Activated gamma-delta T cell treated with anti-CD3 and anti-CD28 coated beads, Interleukin-2, amount 50 U/mL, for 16 hours (primary cell): ENCODE measurements at places on chromosomes 16 and 17.

DNA sequence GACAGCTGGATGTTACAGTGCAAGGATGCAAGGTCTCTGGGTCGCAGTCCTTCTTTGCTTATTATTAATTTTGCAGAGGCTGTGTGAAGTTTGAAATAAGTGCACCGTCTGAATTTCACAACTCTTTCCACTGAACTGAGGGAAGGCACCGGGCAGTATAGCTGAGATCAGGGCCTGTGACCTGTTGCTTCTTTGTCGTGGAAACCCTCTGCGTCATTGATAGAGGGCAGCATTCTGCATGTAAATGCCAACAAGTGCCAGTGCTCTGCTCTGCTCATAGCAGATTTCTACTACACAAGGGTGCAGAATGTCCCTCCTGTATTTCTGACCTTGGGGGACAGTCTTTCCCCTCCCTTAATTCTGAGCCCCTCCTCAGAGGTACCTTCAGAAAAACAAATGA is 26.0 kb downstream of the CD300LF start:
- no peak for DNase-seq

DNA sequence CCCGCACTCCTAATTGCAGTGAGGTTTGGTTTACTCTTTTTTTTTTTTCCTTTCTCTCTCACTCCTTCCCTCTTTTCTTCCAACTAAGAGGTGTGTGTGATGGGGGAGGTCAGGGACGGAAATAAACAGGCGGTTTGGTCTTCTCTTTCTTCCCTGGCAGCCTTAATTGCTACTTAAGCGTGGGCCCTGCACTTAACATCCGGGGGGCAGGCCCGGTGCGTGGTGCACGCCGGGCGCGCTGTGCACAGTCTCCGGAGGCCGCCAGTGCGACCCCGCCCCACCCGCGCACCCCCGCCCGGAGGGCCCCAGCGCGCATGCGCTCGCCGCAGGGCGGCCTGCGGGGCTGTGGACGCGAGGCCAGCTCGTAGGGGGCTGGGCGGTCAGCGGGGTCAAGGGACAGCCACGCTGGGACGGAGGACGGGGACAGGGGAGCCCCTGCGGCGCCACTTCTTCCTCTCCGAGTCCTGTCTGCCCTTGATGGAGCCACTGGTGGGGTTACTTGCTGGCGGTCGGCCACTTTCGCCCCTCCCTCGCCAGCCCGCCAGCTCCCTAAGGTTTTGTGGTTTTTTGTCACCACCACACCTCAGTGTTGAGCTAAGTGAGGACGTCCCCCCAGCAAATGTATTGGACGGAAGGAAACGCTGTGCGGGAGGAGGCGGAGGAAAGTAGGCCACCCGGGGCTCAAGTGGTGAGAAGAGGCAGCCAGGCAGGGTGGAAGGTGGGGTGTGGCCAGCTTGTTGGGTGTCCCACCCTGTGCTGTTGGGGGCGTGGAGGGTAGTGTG is 120.9 kb downstream of the MRM1 start:
- peak; percentile 68 for DNase-seq

DNA sequence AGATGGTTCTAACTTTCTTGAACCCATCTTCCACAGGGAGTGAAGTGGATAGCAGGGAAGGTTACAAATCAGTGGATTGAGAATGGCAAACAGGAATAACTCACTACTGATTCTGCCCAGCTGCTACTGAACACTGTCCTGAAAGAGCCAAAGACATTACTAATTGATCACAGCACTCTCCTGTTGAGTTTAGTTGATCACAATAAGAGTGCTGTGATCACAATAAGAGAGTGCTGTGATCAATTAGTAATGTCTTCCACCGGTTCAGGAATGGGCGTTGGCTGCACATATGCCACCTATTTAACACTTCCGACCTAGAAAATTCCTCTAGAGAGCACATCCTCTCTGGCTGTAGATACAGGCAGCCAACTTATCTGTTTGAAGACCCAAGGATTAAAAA is 11.4 kb downstream of the CFAP97D1 start:
- DNase-seq: no peak

GRCh38 chr16:12017558-12017957 is 41.0 kb downstream of the SNX29 start:
- no peak for DNase-seq

DNA sequence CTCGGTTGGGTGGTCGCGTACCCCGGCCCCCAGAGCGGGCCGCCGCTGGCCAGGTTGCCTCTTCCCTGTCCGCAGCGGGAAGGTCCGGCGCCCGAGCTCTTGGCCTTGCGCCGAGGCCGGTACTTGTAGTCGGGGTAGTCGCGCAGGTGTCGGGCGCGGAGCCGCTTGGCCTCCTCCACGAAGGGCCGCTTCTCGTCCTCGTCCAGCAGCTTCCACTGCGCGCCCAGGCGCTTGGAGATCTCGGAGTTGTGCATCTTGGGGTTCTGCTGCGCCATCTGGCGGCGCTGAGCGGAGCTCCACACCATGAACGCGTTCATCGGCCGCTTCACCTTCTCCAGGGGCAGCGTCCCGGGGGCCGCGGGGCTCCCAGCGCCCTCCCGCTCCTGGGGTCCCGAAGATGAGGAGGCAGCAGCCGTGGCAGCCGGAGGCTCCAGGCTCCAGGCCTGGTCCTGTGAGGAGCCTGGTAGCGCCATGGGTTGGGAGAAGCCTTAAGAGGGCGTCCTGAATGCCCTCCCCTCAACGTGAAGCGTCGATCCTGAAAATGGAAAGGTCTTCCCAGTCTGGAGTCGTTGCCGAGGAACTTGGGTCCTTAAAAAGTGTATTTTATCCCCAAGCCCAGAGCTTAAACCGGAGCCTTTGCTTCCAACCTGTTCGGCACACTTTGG is 558 bp downstream of the SOX15 start:
- DNase-seq: peak; percentile 49

DNA sequence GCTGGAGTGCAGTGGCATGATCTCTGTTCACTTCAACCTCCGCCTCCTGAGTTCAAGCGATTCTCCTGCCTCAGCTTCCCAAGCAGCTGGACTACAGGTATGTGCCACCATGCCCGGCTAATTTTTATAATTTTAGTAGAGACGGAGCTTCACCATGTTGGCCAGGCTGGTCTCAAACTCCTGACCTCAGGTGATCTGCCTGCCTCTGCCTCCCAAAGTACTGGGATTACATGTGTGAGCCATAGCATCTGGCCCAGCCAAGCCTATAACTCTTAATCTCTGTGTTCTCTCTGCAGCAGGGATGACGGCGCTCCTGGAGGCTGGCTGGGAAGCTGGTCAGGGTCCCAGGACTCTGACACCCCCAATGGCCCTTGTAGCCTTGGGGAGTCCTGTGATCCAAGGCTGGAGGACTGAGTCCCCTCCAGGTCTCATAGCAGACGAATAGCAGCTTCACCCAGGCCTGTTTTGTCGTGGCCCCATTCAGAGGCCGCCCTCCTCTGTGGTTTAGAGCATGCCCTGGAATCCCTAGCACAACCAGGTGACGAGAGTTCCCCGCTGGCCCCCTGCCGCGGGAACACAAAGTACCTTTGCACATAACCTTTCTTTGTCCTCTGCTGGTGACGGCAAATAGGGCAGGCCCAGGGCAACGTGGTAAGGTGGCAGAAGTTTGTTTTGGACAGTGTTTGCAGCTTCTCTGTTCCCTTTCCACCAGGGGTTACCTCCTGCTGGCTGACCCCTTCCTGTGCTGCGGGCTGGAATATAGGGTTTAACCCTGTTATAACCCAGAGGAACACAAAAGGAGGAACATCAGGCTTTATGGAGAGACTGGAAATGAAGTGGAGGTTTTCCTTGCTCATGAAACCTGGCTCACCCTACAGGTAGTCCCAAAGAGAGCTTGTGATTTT is 43.0 kb upstream of the TOB1 start:
- no peak for DNase-seq

- DNase-seq: peak; percentile 69
Observed at GRCh38 chr17:2192367-2193057, 111.1 kb downstream of the SMG6 start.

GRCh38 chr16:20262248-20262647 is 65.1 kb downstream of the GP2 start:
- no peak for DNase-seq

DNA sequence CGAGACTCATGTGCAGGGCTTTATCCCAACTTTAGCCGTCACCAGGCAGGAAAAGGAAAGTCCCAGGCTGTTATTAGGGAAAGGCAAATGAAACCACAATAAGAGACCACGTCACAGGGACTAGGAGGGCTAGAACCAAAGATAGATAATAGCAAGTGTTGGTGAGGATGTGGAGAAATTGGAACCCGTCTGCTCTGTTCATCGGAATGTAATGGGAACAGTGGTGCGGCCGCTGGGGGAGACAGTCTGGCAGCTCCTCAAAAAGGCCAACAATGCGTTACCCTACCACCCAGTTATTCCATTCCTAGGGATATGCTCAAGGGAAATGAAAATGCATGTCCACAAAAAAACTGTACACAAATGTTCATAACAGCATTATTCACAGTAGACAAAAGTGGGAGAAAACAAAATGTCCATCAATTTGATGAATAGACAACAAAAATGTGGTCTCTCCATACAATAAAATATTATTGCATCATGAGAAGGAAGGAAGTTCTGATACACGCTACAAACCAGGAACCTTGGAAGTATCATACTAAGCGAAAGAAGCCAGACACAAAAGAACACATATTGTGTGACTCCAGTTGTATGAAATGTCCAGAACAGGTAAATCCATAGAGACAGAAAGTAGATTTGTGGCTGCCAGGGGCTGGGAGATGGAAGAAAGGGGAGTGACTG is 19.5 kb upstream of the USP10 start:
- DNase-seq: no peak

DNA sequence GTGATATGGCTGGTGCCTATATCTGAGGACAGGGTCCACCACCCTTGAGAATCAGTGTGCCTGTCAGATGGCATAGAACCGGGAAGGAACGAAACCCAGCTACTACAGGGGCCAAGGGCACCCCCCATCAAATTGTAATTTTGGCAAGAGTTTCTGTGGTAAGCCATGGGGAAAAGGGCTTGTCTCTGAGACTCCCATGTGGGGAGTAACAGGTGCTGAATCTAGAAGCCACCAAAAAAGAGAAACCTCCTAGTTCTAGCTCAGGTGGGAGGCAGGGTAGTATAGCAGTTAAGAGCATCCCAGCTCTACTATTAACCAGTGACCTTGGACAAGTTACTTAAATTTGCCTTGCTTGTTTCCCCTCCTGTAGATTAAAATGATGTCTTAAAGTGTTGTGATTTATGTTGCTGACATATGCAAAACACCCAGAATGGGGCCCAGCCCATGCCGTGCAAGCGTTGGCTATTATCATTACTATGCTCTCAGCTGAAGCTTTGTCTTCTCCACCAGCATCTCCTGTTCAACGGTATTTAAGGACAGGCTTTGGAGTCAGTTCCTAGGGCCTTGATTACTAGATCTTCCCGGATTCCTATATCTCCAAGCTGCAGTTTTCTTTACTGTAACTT is 210.7 kb upstream of the NLRP1 start:
- no peak for DNase-seq

DNA sequence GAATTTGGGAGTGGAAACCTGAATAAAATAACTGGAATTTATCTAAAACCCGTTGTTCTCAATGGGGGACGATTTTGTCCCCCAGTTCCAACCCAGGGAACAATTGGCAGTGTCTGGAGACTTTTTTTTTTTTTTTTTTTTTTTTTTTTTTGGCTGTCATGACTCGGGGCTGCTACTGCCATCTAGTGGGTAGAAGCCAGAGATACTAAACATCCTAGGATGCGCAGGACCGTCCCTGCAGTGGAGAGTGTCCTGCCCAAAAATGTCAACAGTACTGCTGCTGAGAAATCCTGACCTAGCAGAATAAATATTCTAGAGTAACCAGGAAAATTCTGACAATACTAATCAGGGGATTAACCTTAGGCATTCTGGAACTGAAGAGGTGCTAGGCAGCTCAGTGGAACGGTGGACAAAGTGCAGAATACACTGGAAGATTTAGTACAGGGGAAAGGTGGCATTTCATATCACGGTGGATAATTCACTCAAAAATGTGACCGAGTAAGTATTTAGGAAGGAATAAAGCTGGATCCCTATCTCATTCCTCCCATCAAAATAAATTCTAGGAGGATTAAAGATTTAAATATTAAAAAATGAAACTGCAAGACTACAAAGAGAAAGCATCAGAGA is 107.6 kb downstream of the SPECC1 start:
- peak; percentile 27 for DNase-seq

DNA sequence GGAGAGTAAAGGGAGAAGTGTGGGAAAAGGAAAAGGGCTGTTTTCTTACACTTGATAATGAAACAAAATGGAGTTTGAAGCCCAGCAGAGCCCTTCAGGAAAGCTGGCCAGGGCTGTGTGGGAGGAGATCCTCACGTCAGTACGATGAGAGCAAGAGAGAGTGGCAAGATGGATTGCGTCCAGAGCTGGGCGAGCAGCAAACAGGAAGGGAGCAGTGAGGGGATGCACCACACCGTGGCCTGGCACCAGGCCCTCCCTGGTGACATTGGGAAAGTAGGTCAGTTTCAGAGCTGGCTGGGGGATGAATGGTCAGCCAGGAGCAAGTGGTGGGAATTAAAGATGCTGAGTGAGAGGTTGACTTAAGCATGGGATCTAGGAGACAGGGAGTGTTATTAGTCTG is 273.6 kb downstream of the GRIN2A start:
- DNase-seq: no peak

DNA sequence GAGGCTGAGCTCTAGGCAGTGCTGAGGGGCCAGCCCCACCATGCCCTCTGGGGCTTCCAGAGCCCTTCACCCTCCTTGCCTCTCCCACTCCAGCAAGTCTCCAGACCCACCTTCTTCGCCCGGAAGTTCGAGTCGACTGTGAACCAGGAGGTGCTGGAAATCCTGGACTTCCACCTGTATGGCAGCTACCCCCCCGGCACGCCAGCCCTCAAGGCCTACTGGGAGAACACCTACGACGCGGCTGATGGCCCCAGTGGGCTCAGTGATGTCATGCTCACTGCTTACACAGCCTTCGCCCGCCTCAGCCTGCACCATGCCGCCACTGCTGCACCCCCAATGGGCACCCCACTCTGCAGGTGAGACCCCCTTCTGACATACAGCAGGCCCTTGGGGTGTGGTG is 10.5 kb downstream of the XYLT2 start:
- no peak for DNase-seq

DNA sequence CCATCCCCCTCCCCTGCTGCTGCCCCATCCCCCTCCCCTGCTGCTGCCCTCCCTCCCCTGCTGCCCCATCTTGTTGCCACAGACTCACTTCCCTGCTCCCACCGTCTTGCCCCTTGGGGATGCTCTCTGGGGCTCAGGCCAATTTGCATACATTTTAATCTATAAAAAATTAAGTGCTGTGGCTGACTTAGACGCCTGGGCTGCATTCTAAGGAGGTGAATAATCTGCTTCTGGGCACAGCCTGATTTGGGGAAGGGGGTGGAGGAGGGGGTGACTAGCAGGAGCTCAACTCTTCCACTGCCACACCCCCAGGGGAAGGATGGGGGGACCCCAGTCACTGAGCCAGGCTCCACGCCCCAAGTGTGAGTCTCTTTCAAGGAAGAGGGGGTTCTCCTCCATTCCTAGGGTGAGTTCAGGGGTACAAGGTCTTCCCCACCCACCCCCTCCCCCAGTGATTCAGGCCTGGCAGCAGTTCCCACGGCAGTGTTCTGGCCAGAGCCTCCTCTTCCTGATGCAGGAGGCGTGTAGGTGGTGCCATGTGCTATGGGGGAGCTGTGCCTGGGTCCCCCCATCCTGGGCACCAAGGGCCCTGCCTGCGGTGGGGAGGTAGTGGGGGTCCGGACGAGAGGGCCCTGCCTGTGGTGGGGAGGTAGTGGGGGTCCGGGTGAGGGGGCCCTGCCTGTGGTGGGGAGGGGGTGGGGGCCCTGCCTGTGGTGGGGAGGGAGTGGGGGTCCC is 5.0 kb downstream of the DPH1 start:
- DNase-seq: no peak
